Skin of body (tissue), 3 donors: ENCODE measurements at places on chromosomes 12 and 14. TPM values are rescaled to one million over a fixed set of nuclear protein-coding genes. Genes with fewer than 3 reads are reported as not detected.
A peak's percentile ranks its signal among the peaks of the same experiment; 100 is the strongest.

DNA sequence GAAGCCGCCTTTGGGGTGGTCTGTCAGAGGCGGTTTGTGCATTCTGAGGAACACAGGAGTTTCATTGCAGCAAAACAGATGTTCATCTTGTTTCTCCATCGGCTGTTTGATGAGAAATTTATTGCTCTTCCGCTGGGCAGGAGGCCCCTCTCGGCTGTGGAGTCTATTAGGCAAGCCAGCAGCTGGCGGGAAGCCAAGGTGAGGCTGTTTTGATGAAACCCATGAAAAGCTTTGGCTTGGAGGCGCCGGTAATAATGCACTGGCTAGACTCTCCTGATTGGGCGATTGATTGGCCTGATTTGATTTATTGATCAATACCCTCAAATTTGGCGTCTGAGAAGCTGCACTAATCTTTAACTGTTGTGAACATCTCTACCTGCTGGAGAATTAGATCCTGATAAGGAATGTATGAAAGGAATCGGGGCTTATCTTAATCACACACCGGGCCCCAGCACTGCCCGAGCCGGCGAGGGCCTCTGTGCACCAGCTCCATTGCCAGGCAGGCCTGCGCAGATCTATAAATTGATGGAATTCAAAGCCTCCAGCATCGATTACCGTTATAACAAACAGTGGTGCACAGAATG lies 187.7 kb downstream of the PHETA1 start:
- DNase-seq = no peak

DNA sequence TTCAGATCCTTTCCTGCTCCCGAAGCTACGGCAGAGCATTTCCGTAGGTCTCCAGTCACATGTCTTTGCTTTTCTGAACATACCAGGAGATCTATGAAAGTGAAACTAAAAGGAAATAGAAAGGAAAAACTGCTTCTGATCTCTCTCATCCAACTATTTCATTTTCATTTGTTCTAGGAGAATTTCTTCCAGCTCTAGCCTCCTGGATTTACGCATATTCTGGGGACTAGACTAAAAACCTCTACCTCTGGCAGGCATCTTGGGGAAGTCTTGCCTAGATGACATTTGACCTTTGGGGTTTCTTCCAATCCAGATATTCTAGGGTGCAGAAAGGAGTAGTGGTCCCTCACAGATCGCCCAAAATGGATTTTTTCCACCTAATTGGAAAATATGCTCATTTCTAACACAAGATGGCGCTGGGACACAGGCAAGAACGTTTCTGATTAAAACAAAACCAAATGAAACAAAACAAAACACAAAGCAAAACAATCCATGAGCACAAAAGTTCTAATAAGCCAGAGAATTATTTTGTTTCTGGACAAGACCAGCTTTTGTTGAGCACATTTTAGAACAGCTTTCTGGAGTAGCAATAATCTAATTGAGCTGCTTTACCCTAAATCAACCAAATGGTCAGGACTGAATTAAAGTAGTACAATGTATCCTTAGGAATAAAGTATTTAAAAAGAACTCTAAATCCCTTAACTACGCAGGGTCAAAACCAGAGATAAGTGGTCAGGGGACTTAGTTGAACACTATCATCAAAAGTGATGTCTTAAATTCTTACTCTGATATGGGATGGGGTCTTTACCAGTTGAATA lies 12.3 kb upstream of the PARP11 start:
- DNase-seq = peak; percentile 78

DNA sequence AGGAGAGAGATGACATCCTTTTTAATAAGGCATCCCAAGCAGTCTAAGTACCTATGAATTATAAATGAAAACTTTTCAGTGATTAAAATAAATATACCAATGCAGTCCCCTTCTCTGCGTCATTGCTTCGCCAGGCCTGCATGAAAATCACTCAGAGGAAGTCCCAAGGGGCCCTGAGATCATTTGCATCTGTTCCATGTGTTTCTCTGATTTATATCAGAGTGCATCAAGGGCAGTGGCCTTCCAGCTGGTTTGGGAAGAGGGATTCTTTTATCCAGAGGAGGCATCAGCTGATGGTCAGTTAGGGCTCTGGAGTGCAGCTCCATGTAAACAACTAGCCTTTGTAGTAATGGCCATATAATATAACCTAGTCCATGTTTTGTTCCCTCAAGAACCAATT lies 210.1 kb downstream of the RGS6 start:
- no peak for DNase-seq

DNA sequence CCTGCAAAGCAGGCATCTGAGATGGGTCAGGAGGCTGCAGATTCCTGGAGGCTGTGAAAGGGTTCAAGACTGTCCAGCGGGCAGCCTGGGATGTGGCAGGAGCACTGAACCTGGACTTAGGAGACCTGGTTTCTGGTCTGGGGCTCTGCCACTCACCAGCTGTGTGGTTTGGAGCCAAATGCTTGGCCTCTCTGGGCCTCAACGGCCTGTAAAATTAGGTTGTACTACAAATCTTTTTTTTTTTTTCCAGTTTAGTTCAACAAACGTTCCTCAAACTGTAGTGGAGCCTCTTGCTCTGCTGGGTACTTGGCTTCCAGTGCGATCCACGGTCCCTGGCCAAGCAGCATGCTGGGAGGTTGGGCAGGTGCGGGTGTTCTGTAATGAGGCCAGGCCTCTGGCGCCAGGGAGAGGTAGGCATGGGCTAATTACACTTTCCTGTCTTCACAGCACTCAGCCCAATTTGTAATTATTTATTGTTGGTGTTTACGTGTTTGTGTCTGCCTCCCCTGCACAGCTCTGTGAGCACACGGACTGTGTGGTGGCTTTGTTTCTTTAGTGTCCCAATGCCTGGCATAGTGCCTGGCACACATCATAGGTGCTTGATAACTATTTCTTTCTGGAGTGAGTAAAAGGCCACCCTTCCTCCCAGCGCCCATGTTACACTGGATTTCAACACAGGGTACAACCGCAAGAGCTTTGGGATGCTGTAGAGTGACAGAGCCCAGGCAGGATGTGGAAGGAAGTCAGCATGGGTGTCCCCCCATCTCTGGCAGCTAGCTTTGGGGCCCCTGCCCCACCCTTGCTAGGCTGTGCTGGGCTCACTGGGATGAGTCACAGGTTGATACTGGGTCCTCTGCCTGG lies 5.8 kb upstream of the KRT80 start:
- no peak for DNase-seq

CIROP gene
- total RNA-seq = not detected

LYZ gene
- 148 TPM for total RNA-seq

BICDL1 gene
- 22.5 TPM for total RNA-seq

DTX3 gene
- 16.6 TPM for total RNA-seq

ACOT6 gene
- total RNA-seq = not detected

LMNTD1 gene
- 1.2 TPM for total RNA-seq
